Astrocyte (in vitro differentiated cells and primary cell): ENCODE measurements at places on chromosomes 11 and 22. TPM values are rescaled to one million over a fixed set of nuclear protein-coding genes. Genes with fewer than 3 reads are reported as not detected.

DNA sequence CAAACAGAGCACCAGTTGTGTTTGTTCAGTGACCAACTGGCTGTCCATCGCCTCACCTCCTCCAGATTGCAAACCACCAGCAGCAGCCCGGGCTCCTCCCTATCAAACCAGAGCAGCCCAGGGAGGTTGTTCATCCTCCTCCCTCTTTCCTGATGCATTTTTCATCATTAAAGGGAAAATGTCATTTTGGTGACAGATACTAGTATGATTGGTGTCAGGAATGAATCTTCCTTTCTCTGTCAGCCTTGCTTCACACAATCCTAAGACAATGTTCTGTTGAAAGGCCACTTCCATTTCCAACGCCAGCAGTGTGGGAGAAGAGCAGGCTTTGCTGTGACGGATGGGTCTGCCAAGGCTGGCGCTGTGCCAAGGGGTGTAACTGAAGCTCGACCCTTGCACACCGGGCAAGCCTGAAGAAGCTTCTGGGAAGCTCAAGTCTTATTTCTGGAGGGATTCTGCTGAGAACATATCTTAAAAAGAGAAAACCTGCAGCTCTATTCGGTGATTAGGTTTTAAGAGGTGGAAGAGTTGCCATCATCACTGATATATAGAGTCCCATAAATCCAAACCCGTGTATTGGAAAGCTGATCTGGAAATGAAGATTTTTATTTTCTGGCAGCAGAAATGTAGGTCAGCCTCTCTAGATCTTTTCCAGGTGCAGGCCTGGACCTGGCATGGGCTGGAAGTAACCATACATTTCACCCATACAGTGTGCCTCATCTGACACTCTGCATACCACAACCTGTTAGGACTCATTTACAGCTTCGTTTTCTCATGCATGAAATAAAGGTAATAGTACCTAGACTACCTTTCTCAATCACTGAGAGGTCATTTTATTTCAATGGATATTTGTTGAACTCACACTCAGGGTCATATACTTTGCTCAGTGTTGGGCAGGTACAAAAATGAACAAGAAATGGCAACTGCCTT is 524.5 kb downstream of the NTM start:
- H3K4me1 ChIP-seq: peaks cover 47% of the 10 kb centered on the region

- no peak for DNase-seq
- no peaks in the 10 kb centered on the region for H3K4me1 ChIP-seq
- no peaks in the 10 kb centered on the region for H3K27me3 ChIP-seq
- no peak overlapping the region for H3K27ac ChIP-seq
- H3K36me3 ChIP-seq: no peaks in the 10 kb centered on the region
- H3K4me3 ChIP-seq: no peak overlapping the region
These were observed 38.4 kb downstream of the MOB2 start for GRCh38 chr11:1447845-1448825.

The ABTB2 gene
- total RNA-seq: 12.2 and 14.1 TPM in 2 replicates

The MOGAT2 gene
- total RNA-seq: not detected in 2 replicates

DNA sequence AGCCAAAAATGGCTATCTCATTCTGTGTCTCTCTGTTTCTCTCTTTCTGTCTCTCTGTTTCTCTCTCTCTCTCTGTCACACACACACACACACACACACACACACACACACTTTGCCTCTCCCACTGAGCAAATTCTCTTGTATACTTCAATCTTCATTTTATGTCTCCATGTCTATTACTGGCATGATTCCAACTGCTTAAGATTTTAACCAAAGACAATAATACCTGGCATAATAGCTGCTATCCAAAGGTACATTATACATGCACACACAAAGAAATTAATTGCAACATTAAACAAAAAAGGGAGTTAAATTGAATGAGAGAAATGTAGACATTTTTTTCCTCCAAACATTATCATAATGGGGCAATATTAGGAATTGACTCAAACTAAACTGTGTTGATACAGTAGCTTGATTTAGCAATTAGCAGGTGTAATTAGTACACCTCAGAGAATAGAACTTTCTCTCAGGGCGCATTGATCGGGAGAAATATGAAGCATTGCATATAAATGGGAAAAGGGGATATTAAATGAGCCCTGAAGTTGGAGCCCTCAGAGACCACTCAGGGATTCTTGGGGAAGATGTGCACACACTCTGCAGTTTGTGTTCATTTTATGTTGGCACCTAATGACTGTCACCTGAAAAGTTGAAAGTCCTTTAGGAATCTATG is 17.4 kb upstream of the SLC1A2 start:
- no peaks in the 10 kb centered on the region for H3K36me3 ChIP-seq
- no peak overlapping the region for H3K4me3 ChIP-seq
- H3K4me1 ChIP-seq: no peaks in the 10 kb centered on the region

DNA sequence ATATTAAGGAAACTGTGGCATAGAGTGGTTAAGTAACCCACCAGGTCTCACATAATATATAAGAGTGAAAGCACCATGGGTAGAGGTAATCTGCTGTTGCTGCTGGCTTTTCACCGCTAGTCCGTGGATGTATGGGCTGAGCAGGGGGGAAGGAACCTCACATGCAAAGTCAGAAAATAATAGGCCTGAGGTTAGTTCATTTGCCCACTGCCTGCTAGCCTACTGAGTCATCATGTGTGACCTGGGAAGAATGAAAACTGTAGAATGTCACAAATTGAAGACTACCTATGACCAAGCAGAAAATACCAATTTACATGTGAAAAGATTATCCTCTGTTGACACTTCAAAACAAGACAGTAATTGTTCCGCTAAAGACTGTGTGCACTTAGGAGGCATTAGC is 560.1 kb upstream of the FAT3 start:
- no peak overlapping the region for H3K4me3 ChIP-seq
- H3K36me3 ChIP-seq: no peaks in the 10 kb centered on the region
- no peak overlapping the region for H3K27ac ChIP-seq
- H3K27me3 ChIP-seq: no peaks in the 10 kb centered on the region
- peaks cover 3% of the 10 kb centered on the region for H3K4me1 ChIP-seq

GRCh38 chr11:92285776-92286175 is 61.2 kb downstream of the FAT3 start:
- no peak for DNase-seq
- H3K4me3 ChIP-seq: no peak overlapping the region
- H3K27me3 ChIP-seq: no peaks in the 10 kb centered on the region
- no peak overlapping the region for H3K27ac ChIP-seq
- no peaks in the 10 kb centered on the region for H3K4me1 ChIP-seq

The MAP4K2 gene
- 11.2 and 12.3 TPM in 2 replicates for total RNA-seq
